ENCODE measurements at places on chromosomes 16 and 17. TPM values are rescaled to one million over a fixed set of nuclear protein-coding genes. Genes with fewer than 3 reads are reported as not detected.
A peak's percentile ranks its signal among the peaks of the same experiment; 100 is the strongest.

DNA sequence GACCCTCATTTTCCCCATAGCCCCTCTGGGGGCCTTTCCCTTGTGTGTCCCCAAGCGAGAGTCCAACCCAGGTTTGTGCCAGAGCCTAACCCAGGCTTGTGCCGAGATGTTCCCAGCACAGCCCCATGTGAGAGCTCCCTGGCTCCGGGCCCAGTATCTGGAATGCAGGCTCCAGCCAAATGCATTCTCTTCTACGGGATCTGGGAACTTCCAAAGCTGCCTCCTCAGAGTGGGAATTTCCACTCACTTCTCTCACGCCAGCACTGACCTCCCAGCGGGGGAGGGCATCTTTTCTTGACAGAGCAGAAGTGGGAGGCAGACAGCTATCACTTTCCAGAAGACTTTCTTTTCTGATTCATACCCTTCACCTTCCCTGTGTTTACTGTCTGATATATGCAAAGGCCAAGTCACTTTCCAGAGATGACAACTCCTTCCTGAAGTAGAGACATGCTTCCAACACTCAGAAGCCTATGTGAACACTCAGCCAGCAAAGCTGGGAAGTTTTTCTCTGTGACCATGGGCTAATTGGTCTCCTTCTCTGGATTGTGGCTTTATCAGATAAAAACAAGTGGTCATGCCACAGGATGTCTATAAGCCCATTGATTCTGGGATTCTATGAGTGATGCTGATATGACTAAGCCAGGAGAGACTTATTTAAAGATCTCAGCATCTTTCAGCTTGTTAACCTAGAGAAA, 2.5 kb upstream of the CCL2 start:
- no peak overlapping the region for H3K4me3 ChIP-seq
- no peaks in the 10 kb centered on the region for H3K27me3 ChIP-seq
- H3K27ac ChIP-seq = no peak overlapping the region
- no peaks in the 10 kb centered on the region for H3K36me3 ChIP-seq
- peak; percentile 58 for DNase-seq
- peaks cover 36% of the 10 kb centered on the region for H3K4me1 ChIP-seq

- H3K27ac ChIP-seq = no peak overlapping the region
- H3K4me3 ChIP-seq = no peak overlapping the region
- DNase-seq = no peak
- H3K4me1 ChIP-seq = peaks cover 2% of the 10 kb centered on the region
Observed at GRCh38 chr17:72165867-72166439, 45.1 kb downstream of the SOX9 start.

DNA sequence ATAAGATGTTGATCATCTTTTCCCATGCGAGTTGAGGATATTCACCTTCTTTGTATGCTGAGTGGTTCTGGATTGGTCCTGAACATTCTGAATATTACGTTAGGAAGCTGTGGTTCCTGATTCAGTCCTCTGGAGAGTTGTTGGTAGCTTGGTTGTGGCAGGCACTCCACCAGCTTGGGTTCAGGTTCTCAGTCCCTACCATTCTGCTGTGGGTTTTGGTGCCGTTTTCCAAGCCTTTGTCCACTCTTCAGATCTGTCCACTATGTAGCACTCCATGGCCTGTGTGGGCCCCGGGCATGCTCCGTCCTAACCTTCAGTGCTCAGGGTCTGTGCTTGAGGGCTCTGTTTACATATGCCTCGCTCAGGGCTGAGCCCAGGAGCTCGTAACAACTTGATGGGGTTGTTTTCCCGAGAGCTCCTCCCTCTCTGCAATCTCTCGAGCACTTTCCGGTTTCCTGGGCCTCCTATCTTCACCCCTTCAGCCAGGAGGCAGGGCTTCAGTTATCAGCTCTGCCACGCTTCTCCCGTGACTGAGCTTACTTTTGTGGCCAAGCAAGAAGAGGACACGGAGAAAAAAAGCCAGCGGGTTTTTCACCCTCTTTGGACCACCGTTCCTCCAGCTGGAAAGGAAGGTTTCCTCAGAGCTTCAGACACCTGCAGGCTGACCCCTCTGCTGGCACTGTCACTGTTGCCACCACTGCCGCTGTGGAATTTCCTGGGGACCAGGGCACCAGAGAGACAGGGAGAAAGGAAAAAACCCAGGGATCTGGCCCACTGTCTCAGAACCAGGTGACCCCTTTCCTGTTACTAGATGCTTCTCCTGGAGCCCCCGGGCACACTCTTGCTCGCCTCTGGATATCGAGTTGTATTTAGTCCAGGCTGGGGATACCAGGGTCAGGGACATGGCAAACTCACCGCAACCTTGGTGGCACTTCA, 19.6 kb downstream of the KIAA0513 start:
- no peaks in the 10 kb centered on the region for H3K36me3 ChIP-seq
- no peak overlapping the region for H3K27ac ChIP-seq
- H3K4me1 ChIP-seq = peaks cover 2% of the 10 kb centered on the region
- DNase-seq = no peak
- H3K4me3 ChIP-seq = no peak overlapping the region

Gene ALDH3A1
- not detected for total RNA-seq

Gene KRT12
- total RNA-seq = not detected

- H3K27me3 ChIP-seq = no peaks in the 10 kb centered on the region
- no peak overlapping the region for H3K4me3 ChIP-seq
- H3K4me1 ChIP-seq = no peaks in the 10 kb centered on the region
- peaks cover under 1% of the 10 kb centered on the region for H3K36me3 ChIP-seq
Observed at GRCh38 chr17:59004338-59005111, 102.2 kb downstream of the TRIM37 start.

GRCh38 chr17:29933379-29933778, 3.4 kb upstream of the SSH2 start:
- H3K4me3 ChIP-seq = no peak overlapping the region
- H3K27ac ChIP-seq = no peak overlapping the region
- no peaks in the 10 kb centered on the region for H3K27me3 ChIP-seq
- DNase-seq = peak; percentile 16

Gene CRYBA1
- total RNA-seq = not detected
